ENCODE measurements at places on chromosomes 12 and 14. TPM values are rescaled to one million over a fixed set of nuclear protein-coding genes. Genes with fewer than 3 reads are reported as not detected.

Gene FAM161B
- 4.1 TPM for total RNA-seq

Gene FOXG1
- total RNA-seq, result 0.83 TPM

Gene GLT1D1
- total RNA-seq, result not detected

Gene MFAP5
- total RNA-seq, result 14.9 TPM

Gene ADAMTS20
- total RNA-seq, result not detected

Gene KRT75
- not detected for total RNA-seq

Gene TXNDC16
- total RNA-seq, result 2.0 TPM

Gene NPFF
- not detected for total RNA-seq

Gene OR10P1
- total RNA-seq, result not detected

Gene MYF5
- total RNA-seq, result not detected

Gene PTPRO
- total RNA-seq, result 1.2 TPM

Gene ING4
- 53.5 TPM for total RNA-seq

Gene FAR2
- 13.2 TPM for total RNA-seq

Gene PTPRQ
- 1.2 TPM for total RNA-seq

Gene C12orf50
- 0.17 TPM for total RNA-seq

Gene LIN7A
- 19.7 TPM for total RNA-seq

Gene ACOT6
- total RNA-seq, result not detected

Gene SYT1
- 1.3 TPM for total RNA-seq

Gene CAND1
- 142 TPM for total RNA-seq

Gene TFCP2
- 9.9 TPM for total RNA-seq

Gene CACNA1C
- 28.1 TPM for total RNA-seq

Gene KRT72
- not detected for total RNA-seq

Gene COL2A1
- total RNA-seq, result under 0.01 TPM

Gene AICDA
- not detected for total RNA-seq

Gene RNF212B
- total RNA-seq, result not detected

Gene C12orf60
- total RNA-seq, result 1.3 TPM

Gene GLIPR1L1
- not detected for total RNA-seq

Gene TSPAN19
- total RNA-seq, result under 0.01 TPM

Gene INHBE
- 3.8 TPM for total RNA-seq

Gene PELI2
- 18.7 TPM for total RNA-seq

Gene AJUBA
- 17.0 TPM for total RNA-seq

Gene GLS2
- 0.73 TPM for total RNA-seq

Gene DPF3
- 13.9 TPM for total RNA-seq

Gene NANOG
- total RNA-seq, result under 0.01 TPM

Gene ERH
- total RNA-seq, result 161 TPM
